ENCODE measurements at places on chromosomes 6 and 20. TPM values are rescaled to one million over a fixed set of nuclear protein-coding genes. Genes with fewer than 3 reads are reported as not detected.
A peak's percentile ranks its signal among the peaks of the same experiment; 100 is the strongest.

TNNC2 gene
- 2.1 TPM for total RNA-seq

DPPA5 gene
- not detected for total RNA-seq

PTPRT gene
- total RNA-seq, result 0.19 TPM

OCSTAMP gene
- not detected for total RNA-seq

RALGAPA2 gene
- total RNA-seq, result 46.3 TPM

DEFB124 gene
- total RNA-seq, result not detected

AGER gene
- 5.3 TPM for total RNA-seq

ITPR3 gene
- 103 TPM for total RNA-seq

RPRD1B gene
- 36.3 TPM for total RNA-seq

DNA sequence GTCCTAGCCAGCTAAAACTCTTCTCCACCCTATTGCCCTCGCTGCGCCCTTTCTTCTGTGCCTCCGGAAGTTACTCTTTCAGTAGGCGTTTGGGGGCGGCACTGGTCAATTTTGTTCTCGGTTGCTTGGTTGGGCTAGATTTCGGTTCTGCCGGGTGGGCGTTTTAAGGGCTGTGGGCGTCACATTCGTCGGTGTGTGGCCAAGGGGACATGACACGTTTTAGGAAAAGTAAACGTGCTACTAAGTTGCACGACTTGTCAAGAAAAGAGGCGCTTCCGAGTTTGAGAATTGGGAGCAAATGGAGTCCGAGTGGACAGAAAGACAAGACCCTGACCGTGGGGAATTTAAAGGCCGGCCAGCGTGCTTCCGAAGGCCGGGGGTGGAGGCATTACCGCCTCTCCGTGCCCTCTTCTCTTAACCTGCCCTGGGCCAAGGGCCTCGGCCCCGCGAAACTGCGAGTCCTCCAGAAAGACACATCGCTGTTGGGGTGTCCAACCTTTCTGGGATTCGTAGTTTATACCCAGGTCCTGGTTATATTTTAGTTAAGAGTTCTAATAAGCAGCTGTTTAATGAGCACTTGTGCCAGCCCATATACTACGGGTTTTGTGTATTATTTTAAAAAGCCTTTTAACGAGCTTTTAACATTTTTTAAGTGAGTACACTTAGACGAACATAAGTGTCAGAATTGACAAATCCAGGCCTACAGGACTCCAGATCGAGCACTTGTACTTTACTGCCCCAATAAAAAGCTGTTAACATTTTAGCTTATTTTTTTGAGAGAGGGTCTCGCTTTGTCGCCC, 664 bp upstream of the BAG6 start:
- DNase-seq, result peak; percentile 87

GRCh38 chr20:38608188-38608587, 6.6 kb downstream of the ARHGAP40 start:
- no peak for DNase-seq

- DNase-seq, result no peak
Observed at GRCh38 chr6:28683945-28684538, 158.4 kb downstream of the GPX5 start.

DNA sequence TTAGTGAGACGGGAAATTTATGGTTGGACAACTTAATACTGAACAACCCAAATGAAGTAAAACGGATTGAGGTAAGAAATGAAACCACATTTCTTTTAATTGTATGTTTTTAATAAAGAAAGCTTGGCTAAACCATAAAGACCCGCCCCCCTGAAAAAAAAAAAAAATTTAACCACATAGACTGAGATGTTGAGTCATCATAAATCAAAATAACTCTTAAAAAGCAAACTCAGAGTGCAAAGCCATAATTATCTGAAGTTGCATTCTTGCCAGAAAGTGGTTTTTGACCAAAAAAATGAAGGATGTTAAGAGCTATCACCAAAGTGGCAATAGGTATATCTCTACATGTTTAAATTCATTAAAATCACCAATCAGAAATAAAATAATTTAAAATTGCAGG, 101.8 kb upstream of the COL21A1 start:
- no peak for DNase-seq

DNA sequence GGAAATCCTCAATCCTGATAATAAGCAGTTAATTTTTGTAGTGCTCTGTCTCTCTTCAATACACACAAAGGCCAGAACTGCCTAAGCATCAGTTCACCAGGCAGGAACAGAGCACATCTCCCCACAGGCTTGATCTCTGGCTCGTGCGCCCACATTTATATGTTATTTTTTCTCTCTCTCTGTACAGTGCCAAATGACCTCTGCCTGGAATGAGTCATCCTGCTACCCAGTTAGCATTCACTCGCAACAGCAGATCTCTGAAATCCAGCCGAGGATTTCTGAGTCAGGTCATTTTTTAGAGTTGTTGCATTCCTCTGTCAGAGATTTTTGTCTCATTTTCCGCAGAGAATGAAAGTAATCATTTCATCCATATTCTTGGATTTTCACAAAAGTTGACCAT, 107.1 kb downstream of the COL12A1 start:
- DNase-seq, result peak; percentile 51

DNA sequence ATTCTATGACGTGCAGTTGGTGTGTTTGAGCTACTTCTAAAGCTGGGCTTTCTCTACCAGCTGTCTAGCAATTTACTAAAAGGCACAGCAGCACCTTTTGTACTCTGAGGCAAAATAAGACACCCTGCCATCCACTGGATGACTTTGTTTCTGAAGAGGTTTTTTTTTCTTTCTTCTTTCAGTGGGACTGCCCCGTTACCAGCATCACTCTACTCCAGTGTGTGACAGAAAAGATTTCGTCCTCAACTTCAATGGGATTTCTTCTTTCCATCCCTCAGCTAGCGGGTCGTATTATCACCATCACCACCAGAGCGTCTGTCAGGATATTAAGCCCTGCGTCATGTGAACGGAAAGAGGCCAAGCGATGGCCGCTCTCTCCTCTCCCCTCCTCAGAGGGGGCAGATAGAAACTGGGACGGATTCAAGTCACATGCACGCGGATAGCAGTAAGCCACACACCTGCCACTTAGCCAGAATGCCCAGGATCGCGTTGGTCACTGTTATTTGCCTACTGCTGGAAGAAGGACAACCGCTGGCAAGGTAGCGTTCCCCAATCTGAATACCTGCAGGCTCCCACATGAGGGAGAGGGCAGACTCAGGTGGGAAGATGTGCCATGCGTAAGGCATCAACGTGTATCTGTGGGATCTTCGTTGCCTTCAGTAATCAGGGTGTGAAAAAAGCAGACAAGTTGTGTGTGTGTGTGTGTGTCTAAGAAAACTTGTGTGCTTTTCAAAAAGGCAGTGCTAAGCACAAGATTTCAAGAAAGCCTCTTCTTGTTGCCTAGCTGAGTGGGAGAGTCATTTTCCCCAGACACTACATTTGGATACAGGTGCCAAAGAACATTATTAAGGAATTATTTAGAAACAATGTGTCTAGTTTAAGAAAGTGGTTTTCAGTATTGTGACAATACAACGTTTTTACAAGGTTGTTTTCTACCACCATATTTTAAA, 5.4 kb downstream of the FOXF2 start:
- no peak for DNase-seq

- no peak for DNase-seq
Observed at GRCh38 chr20:34570859-34571306, 12.4 kb downstream of the MAP1LC3A start.

DNA sequence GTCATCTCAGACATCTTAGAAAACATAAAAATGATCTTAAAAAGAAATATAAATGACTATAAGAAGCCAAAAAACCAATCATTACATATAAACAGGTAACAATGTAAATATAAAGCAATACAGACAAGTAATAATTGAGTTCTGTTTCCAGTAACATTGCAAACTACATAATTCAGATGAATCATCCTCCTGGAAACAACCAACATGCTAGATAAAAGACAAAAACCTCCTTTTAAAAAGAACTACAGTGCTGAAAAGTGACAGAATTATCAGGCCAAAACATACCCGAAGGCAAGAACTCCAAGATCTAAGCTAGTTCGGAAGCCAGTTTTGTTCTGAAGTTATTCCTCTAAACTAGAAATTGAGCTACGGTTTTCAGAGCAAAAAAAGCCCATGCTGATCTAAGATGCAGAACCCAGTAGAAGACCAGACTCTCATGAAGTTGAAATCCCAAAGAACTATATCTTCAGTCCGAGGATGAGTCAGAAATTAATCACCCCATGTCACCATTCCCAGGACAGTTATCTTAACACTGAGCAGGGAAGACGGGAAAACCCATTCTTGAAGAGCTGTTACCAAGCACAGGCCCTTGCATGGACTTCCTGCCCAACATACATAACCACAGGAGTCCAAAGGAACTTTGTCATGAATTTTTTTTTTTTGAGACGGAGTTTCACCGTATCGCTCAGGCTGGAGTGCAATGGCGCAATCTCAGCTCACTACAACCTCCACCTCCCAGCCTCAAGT, 9.8 kb downstream of the PGM3 start:
- no peak for DNase-seq

DNA sequence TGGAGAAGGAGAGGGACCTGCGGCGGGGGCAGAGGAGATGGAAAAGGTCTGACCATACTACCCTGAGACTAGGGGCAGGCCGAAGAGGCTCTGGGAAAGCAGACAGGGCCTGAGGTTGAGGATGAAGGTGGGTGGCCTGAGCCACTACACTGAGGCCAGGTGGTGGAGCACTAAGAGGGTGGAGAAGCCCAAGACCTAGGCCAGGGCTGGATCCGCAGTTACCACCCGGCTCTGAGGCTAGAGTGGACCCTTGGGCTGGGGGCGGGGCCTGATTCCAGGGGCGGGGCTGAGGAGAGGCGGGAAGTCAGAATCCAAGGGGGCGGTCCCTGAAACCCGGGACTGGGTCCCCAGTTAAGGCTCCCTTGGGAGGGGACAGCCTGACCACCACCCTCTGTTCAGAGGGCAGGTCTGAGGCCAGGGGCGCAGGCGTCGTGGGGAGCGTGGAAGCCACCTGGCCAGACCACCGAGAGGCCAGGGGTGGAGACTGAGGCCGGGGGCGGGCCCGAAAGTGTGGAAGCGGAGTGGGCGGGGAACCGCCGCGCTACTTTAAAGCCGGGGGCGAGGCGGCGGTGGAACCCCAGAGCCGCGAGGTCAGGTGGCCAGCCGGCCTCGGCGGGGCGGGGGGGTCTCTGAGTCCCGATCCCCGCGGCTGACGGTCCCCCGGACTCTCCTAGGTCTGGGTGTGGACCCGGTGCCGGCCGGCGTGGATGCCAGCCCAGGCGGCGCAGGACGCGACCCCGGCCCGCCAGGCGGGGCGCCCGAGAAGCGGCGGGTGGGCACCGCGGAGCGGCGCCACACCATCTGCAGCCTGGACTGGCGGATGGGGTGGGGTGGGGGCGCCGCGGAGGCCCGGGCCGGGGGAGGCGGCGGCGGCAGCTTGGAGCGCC, 8.3 kb downstream of the CCM2L start:
- peak; percentile 60 for DNase-seq

DNA sequence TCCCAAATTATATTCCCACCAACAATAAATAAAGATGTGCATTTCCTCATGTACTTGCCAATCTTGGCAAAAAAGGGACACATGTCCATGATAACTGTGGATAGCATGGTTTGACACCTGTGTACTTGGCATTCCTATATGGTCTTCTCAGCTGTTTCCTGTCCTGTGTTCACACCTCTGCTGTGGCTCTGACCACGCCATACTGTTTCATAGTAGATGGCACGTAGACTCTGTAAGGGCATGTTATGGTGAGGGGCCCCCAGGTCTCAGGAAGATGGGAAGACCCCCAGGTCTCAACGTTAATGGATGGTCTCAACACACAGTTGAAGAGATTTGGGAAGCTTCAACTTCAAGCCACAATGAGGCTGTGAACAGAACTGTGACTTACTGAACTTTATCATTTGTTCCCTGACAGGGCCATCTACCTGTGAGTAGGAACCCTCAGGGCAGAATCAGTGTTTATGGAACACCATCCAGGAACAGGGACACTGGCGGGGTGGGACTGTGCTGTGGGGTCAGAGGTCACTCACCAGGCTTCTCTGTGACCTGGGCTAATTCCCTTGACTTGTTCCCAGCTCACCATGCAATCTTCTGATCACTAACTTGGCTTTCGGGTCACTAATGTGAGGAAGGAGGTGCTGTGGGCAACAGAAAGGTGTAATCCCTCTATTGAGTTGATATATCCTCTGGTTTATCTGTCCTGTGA, 11.8 kb downstream of the ZBTB24 start:
- no peak for DNase-seq

DNA sequence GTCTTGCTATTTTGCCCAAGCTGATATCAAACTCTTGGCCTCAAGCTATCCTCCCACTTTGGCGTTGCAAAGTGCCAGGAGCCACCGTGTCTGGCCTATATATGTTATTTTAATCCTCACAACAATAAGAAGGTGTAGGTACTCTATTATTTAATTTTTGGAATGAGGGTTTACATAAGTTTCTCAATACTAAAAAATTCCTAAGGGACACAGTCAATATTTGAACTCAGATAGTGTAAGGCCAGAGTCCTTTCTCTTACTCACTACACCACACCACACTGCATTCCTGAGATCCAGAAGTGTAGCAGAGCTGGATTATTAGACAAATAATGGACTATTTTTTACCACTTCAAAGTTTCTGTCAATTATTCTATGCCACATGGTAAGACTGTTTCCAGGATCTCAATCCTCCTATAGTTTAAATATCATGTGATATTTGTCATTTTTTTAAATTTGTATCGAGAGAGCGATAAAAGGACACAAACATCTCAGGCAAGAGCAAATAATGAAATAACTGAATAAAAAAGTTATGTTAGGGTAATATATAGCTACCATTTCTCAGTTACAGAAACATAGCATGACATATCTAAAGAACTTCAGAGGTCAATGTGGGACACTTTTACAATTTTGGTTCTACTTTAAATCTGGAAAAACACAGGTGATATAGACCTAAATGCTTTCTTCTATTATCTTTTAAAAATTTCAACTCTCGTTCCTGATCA, 162.2 kb upstream of the THEMIS start:
- DNase-seq, result no peak

- DNase-seq, result no peak
Observed at GRCh38 chr20:22905658-22906057, 129.5 kb upstream of the SSTR4 start.

DNA sequence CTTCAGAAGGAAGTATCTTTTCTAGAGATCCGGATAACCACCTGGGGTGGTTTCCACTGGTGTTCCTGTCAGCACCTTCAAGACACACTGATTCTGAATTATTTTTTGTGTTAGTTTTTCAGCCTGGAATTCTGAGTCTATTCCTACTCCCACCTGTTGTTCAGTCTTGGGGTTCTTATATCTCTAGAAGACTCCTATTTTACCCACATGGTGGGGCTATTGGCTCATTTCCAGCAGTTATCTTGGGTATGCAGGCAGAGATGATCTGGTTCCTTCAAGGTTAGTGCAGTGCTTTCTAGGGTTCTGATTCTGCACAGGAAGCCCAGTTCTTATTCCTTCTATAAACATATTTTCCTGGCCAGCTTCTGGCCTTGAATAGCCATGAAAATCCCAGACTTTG, 175.6 kb upstream of the PDE7B start:
- DNase-seq, result no peak

DNA sequence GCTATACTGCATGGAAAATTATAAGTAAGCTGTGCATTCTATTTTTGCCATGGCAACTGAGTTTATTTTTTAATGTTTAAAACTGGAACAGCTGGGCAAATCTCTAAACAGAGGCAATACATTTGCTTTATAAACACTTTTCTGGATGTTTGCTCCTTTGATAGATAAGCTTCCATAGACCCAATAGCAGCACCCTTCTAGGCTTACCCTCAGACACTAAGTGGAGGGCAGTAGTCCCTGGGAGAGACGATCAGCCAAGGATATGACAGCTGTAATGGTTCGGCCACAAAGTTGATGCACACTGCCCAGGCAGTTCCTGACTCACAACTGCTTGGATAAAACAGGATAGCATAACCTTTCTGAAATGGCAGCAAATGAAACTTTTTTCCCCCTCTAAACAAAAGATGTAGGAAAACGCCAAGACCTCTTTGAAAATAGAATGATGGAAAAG, 8.5 kb upstream of the MRPS10 start:
- no peak for DNase-seq

Measured in mucosa of descending colon (tissue), 3 donors.